ENCODE measurements at places on chromosomes 7 and 10.

GRCh38 chr7:17986851-17987250 lies 40.8 kb downstream of the PRPS1L1 start:
- no peak for DNase-seq

GRCh38 chr10:110843031-110843430 lies 28.7 kb upstream of the PDCD4 start:
- peak; percentile 30 for DNase-seq

GRCh38 chr10:89281606-89282395 lies 20.0 kb upstream of the IFIT2 start:
- no peak for DNase-seq

GRCh38 chr10:69952821-69953221 lies 99.8 kb upstream of the MACROH2A2 start:
- no peak for DNase-seq
